ENCODE measurements at places on chromosomes 6 and 20.
A peak's percentile ranks its signal among the peaks of the same experiment; 100 is the strongest.

DNA sequence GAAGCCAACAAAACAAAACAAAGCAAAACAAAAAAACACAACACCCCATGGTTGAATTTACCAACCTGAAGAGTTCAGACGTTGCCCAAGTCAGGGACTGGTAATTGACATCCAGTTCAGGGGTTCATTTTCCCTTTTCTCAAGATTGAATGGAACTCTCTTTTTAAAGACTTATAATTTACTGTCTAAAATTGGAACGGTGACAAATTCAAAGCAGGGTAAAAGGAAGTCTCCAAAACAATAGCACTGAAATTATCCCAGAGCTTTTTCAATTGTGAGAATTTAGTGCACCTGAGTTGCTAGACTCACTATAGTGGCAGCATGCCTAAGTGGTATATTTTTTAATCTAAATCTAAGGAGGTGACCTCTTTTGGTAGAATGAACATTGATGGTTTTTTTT lies 90.9 kb upstream of the PREP start:
- no peak for DNase-seq

- DNase-seq, result peak; percentile 61
Measured at GRCh38 chr6:133502441-133503335, 261.5 kb downstream of the EYA4 start.

- no peak for DNase-seq
Measured at GRCh38 chr6:117502580-117502979, 20.1 kb downstream of the DCBLD1 start.

- DNase-seq, result no peak
Measured at GRCh38 chr6:15575357-15576033, 87.3 kb downstream of the DTNBP1 start.

GRCh38 chr6:163383912-163384311 lies 30.6 kb upstream of the QKI start:
- no peak for DNase-seq

DNA sequence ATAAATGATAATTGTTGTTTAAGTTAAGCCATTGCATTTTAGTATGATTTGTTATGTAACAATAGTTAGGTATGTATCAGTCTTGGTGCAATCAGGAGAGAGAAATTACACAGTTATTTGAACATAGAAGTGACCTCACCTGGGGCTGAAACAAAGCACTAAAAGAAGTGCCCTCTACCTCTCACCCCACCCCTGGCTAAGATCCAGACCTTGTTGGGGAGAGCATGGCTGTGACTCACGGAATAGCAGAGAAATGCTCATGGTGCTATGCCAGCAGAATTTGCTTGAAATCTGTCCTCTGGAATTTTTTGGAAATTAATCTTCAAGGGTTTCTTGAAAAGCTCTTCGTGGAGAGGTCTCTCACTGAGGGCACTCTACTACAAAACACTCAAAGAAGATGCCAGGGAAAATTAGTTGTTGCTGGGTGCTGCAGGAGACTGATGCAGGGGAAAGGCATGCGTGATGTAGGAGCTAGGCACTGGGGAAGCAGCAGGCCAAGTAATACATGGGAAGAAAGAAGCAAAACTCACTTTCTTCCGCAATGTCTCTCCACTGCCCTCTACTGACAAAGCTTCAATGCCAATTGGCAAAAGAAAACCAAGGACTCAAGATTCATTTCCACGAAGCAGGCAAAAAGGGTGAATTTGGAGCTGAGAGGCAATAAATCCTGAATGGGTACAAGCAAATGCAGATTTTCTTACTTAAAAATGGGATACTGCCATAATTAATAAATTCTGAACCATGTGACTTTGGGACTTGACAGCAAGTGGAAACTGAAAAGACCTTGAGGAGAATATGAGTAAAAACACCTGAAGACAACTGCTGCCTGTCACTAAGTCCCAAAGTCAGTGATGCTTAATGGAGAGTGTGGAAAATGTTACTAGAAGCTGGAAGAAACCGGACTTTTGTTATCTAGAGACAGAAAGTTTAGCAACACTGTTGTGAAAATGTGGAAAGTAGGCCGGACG lies 136.3 kb upstream of the ZNF184 start:
- DNase-seq, result no peak

- DNase-seq, result no peak
Measured at GRCh38 chr20:38445381-38445796, 10.3 kb upstream of the SNHG17 start.

DNA sequence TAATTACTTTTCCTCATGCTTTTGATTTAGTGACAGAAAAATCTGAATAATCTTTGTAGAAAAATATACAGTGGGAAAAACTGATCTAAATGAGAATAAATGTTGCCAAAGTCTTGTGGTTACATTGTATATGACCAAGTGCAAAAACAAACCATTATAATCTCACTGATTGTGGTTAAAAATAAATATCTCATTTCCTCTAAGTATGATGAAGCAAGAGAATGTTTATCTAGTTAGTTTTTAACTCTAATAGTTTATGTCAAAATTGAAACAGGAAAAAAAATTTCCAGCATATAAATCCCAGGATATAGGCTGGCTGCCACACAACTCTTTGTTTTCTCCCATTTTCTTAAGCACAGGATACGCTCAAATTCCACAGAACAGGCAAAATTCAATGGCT lies 392.7 kb upstream of the ID4 start:
- no peak for DNase-seq

DNA sequence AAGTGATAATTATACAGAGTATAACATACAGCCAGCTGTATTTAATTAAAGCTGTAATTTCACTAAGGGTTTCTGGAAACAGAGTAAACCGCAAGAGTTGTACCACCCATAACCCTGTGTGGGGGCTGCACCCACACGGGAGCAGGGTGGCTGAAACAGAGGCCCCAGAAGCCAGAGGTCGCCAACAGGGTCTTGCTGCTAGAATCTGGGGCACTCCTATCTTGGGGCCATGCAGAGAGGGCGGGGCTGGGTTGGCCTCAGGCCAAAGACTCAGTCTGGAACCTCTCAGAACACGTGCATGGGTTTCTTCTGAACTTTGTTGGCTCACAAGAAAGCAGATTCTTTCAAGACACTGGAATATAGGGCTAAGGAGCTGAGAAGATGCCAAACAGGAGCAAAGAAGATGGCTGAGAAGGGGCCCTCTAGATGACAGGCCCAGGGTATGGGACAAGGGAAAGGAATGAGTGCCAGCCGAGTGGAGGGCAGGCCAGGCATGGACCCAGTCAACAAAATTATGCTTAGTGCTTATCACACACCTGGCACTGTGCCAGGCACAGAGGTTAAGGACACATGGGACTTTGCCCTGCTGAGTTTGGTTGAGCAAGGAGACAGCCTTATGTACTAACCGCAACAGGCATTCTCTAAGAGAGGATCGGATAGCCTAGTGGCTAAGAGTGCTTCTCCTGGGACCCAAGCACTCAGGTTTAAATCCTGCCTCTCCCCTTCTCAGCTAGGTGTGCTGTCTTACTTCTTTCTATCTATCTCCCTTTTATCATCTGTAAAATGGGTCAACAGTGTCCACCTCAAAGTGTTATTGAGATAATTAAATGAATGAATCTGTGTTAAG lies 96.6 kb upstream of the FOXP4 start:
- peak; percentile 75 for DNase-seq
